OCI-M1 (cell line): ENCODE measurements at places on chromosomes 2 and 18.
A peak's percentile ranks its signal among the peaks of the same experiment; 100 is the strongest.

DNA sequence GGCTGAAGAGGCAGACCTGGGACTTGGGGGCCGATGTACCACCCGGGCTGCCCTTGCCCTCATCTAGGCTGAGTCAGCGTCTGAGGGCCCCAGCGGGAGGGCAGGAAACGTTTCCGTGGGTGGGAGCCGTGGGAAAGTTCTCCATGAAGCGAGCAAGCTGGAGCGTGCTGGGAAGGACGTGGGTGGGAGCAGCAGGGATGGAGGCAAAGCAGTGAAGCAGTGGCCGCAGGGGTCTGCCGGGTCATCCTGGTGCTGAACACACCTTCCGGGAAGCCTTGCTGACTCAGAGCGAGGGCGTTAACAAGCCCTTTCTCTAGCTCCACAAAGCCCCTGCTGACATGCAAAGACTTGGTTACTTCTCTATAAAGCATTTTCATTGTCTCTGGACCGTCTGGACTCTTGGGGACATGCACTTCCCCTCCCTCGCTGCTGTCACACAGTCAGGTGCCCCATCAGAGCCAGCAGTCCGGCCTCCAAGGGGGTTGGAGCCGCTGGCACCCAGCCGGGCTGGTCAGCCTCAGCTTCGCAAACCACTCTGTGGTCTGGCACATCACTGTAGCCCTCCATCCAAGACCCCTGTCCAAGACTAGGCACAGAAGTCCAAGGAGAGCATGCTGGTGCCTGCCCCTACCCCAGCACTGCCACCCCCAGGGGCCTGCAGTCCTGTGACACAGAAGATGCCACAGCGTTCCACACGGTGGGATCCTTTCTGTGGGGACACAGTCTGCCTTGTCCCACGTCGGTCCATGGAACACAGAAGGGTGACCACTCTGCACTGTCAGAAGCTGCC, 115.1 kb upstream of the GPC1 start:
- no peak for DNase-seq

DNA sequence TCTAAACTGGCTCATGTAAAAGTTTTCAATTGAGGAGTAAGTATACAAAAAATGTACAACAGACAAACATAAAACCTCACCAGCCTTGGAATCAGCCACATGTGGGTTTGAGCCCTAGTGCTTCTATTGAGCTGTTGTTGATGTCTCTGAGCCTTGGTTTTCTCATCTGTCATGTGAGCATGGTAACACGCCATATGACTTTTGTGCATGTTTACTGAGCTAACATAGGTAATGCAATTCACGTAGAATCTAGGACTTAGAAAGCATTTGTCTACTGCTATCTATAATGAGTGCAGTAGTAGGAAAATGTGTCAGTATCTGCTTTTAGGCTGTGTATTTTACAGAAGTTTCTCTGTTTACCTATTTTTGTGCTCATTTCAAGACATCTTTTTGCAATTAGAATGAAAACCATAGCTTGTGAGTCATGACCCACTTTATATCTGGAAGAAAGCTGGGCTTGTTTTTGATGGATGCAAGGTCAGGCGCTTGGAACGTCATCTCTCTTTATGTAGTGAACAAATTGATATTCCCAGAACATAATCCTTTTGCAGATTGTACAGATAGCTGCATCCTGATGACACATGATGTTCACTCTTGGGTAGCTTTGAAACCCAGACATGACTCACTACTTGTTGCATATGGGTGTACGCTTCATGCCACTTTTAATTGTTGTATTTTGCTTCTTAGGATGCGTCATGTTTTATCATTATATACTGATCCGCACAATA, 94.3 kb downstream of the RNF144A start:
- no peak for DNase-seq

GRCh38 chr2:31828891-31829290, 181.9 kb downstream of the MEMO1 start:
- DNase-seq, result peak; percentile 6

- DNase-seq, result no peak
Observed at GRCh38 chr2:181924336-181924735, 32.8 kb downstream of the ITPRID2 start.

DNA sequence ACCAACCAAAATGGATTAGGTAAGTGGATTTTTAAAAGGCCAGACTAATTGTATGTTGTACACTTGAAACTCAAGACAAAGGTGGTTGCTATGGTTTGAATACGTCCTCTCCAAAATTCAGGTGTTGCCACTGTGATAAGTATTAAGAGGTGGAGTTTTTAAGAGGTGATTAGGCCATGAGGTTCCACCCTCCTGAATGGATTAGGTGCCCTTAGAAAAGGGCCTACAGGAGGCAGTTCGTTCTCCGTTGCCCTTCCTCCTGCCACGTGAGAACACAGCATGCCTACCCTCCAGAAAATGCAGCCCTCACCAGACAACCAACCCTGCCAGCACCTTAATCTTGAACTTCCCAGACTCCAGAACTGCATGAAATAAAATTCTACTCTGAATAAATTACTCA, 51.2 kb downstream of the CHMP3 start:
- DNase-seq, result no peak

DNA sequence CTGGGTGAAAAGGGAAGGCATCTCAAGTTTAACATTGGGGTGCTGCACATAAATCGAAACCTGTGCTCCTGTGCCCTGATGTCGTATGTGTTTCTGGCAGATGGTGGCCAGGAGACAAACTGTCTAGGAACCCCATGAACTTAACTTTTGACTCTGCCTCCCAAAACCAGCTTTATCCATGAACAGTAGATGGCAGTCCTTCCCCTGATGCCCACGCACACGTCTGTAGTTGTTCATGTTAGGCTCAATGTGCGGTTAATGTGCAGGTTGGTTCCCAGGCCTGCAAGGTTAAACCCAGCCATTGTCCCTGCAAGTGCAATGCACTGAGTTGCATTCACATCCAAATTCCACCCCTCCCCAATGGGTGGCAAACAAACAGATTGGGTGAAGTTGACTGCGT, 44.1 kb upstream of the SIX3 start:
- no peak for DNase-seq
